Activated CD8-positive, alpha-beta T cell treated with anti-CD3 and anti-CD28 coated beads, Interleukin-2, amount 10 ng/mL, durations not matched to agents 7 days and 5 days (primary cell): ENCODE measurements at places on chromosomes 6 and 20. TPM values are rescaled to one million over a fixed set of nuclear protein-coding genes. Genes with fewer than 3 reads are reported as not detected.

DNA sequence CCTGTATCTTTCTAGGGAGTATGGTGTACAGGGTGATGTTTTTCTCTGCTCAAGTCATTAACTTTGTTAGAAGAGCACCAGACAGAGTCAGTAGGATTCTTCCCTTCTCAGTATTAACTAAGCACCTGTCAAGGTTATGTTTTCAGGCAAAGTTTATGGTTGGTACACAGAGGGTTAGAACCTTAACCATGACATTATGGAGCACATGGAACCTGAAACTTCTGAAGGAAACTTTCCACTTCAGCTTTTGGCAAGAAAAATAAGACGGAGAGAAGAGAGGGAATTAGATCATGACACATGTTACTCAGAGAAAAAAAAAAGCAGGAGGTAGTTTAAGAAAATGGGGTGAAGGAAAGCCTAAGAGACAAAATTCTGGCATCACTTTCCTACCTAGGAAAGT, 112.9 kb upstream of the PDE7B start:
- no peak for DNase-seq
- no peaks in the 10 kb centered on the region for H3K4me1 ChIP-seq
- H3K27ac ChIP-seq: no peak overlapping the region
- no peaks in the 10 kb centered on the region for H3K36me3 ChIP-seq
- H3K27me3 ChIP-seq: peaks cover 4% of the 10 kb centered on the region

DNA sequence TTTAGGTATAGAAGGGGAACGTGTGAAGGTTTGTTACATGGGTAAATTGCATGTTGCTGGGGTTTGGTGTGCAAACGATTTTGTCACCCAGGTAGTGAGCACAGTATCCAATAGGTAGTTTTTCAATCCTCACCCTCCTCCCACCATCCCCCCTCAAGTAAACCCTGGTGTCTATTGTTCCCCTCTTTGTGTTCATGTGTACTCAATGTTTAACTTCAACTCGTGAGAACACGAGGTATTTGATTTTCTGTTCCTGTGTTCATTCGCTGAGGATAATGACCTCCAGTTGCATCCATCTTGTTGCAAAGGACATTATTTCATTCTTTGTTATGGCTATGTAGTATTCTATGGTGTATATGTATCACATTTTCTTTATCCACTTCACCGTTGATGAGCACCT, 11.6 kb upstream of the VNN1 start:
- H3K4me1 ChIP-seq: peaks cover 19% of the 10 kb centered on the region
- H3K4me3 ChIP-seq: no peak overlapping the region
- no peaks in the 10 kb centered on the region for H3K27me3 ChIP-seq

DNA sequence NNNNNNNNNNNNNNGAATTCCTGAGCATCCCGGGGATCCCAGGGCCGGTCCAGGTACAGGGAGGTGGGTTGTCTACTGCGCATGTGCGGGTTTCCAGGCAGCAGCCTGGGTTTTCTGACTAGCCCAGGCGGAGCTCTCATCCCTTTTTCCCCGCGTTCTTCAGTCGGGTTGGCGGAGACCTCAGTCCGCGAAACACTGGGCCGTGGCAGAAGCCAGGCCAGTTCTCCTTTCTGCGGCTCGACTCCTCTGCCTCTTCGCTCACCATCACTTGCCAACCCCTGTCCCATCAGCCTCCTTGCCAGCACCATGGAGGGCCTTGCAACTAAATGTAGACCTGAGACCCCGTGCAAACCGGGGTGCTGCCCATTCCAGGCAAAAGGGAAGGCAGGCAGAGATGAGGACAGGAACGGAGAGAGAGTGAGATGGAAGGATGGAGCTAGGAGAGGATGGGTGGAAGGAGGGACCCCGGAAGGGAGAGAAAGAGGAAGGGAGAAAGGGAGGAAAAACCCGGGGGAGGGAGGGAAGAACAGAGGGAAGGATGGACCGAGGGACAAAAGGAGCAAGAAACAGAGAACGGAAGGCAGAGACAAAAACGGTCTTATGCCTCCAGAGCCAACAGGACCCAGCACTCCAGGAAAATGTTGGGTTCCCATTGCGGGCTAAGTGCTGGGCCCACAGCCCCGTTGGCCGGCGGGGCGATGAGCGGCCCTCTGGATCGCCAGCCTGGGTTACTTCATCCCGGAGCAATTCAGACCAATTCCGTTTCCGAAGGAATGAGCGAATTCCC, 445.4 kb upstream of the DEFB115 start:
- no peak overlapping the region for H3K27ac ChIP-seq
- H3K36me3 ChIP-seq: peaks cover 3% of the 10 kb centered on the region
- H3K4me1 ChIP-seq: no peaks in the 10 kb centered on the region

- H3K4me1 ChIP-seq: peaks cover 3% of the 10 kb centered on the region
- no peak overlapping the region for H3K27ac ChIP-seq
- H3K4me3 ChIP-seq: no peak overlapping the region
- peaks cover 31% of the 10 kb centered on the region for H3K27me3 ChIP-seq
Measured at GRCh38 chr20:43190332-43190953, 737 bp upstream of the PTPRT start.

GRCh38 chr20:49338061-49338460, 60.2 kb upstream of the ZNFX1 start:
- H3K36me3 ChIP-seq: no peaks in the 10 kb centered on the region
- H3K4me3 ChIP-seq: no peak overlapping the region
- no peak for DNase-seq
- peaks cover 7% of the 10 kb centered on the region for H3K27me3 ChIP-seq

- H3K4me1 ChIP-seq: peaks cover 46% of the 10 kb centered on the region
- peaks cover 4% of the 10 kb centered on the region for H3K36me3 ChIP-seq
- H3K27me3 ChIP-seq: peaks cover 5% of the 10 kb centered on the region
- H3K4me3 ChIP-seq: no peak overlapping the region
Measured at GRCh38 chr6:109239651-109240321, 142.5 kb downstream of the CD164 start.

The CST4 gene
- not detected for total RNA-seq

The TCEA2 gene
- total RNA-seq: 49.6 TPM

The GSTA2 gene
- not detected for total RNA-seq

The PGC gene
- total RNA-seq: not detected
